ENCODE measurements at places on chromosomes 16 and 17.

DNA sequence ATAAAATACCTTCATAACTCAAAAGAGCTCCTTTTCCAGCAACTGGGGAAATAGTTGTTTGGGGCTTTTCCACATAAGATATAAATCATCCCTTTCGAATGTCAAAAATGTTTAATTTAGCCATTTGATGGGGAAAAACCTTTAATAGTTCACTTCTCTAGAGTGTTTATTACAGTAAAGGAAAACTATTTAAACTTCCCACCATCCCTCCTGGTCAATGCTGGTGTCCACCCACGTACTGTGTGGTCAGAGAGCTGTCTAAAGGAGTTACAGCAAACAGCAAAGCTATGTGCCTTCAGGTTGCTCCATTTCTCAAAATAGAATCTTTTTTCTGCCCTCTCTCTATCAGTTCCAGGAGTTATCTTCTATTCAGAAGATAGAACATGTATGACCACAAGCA, 33.5 kb downstream of the KANSL1 start:
- H3K4me1 ChIP-seq: peaks cover 50% of the 10 kb centered on the region
- no peak for DNase-seq
- no peak overlapping the region for H3K4me3 ChIP-seq
- H3K27ac ChIP-seq: peak overlapping the region; percentile 39
- peaks cover 2% of the 10 kb centered on the region for H3K36me3 ChIP-seq

DNA sequence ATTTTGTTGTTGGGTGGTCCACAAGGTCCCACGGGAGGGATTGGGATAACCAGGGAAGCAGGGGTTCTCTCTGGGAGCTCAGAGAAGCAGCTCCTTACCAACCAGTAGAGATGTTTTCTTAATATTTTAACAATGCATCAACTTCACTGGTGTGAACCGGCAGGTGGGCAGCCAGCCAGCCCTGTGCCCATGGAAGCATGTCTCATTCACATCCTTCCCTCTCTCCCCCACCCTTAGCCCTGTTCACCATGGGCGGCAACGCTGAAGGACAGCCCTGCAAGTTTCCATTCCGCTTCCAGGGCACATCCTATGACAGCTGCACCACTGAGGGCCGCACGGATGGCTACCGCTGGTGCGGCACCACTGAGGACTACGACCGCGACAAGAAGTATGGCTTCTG, 9.3 kb downstream of the MMP2 start:
- no peak for DNase-seq
- H3K36me3 ChIP-seq: no peaks in the 10 kb centered on the region
- H3K4me1 ChIP-seq: no peaks in the 10 kb centered on the region
- no peaks in the 10 kb centered on the region for H3K27me3 ChIP-seq

GRCh38 chr16:56860226-56861020, 4.6 kb upstream of the SLC12A3 start:
- DNase-seq: peak; percentile 76
- no peak overlapping the region for H3K4me3 ChIP-seq
- peaks cover 58% of the 10 kb centered on the region for H3K4me1 ChIP-seq
- H3K27me3 ChIP-seq: no peaks in the 10 kb centered on the region
- peak overlapping the region; percentile 65 for H3K27ac ChIP-seq
- no peaks in the 10 kb centered on the region for H3K36me3 ChIP-seq

DNA sequence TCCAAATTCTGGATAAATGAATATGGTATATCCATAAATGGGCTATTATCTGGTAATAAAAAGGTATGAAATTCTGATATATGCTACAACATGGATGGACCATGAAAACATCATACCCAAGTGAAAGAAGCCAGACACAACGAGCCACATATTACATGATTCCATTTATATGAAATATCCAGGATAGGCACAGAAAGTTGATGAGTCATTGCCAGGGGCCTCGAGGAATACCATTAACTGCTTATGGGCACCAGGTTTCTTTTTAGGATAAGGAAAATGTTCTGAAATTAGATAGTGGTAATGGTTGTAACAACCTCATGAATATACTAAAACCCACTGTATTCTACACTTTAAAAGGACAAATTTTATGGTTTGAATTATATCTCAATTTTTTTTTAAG, 123.2 kb downstream of the PITPNC1 start:
- no peak overlapping the region for H3K4me3 ChIP-seq
- no peaks in the 10 kb centered on the region for H3K4me1 ChIP-seq
- H3K27ac ChIP-seq: no peak overlapping the region
- no peaks in the 10 kb centered on the region for H3K36me3 ChIP-seq
- no peak for DNase-seq

- peaks cover 8% of the 10 kb centered on the region for H3K36me3 ChIP-seq
- H3K27ac ChIP-seq: no peak overlapping the region
- H3K27me3 ChIP-seq: no peaks in the 10 kb centered on the region
- H3K4me3 ChIP-seq: no peak overlapping the region
- DNase-seq: no peak
These were observed 18.4 kb downstream of the TRPV1 start for GRCh38 chr17:3590768-3591167.
